ENCODE measurements at places on chromosomes 3 and 15.

DNA sequence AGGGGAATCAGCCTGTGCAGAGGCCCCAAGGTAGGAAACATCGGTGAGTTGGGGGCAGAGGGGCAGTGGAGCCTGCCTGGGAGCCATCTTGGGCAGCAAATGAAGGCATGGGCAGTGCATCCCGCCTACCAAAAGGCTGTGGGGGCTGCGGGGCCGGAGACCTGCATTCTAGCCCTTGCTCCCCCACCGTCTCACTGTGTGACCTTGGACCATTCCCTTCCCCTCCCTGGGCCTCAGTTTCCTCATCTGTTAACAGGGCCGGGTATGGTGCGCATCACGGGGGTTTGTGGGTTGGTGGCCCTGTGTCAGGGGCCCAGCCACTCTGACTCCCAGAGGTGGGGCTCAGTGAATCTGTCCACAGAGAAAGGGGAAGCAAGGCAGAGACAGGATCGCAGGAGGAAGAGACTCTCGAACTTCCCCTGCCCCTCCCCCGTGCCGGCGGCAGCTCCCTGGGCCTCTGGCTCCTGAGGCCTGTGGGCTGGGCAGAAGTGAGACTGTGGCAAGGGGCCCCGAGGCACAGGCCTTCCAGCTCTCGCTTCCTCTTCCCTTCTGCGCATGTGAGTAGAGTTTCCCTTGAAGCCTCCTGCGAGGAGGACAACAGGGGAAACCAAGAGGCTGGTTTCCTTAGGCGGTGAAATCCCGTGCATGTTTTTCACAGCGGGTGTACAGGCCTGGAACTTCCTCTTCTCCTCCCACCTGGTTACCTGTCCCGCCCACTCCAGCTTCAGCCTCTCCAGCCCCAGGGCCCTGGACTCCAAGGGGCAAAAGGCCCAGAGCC, 42.9 kb downstream of the IDH2 start:
- peak; percentile 46 for DNase-seq

DNA sequence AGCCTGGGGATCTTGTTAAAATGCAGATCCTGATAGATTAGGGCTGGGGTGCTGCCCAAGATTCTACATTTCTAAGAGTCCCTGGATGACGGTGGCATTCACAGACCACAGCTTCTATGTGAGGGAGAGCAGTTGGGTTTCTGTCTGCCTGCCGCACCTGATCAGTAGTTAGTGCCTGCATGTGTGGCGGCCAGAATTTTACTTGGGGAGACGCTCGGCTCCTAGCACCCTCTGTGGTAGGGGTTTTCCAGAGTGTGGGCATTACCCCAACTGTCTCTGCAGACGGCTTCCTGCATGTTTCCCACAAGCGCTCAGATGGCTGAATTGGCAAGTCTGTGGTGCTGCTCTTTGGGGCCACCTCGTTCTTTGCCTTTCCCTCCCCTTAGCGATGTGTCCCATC, 8.3 kb downstream of the GHRL start:
- no peak for DNase-seq

- DNase-seq = no peak
These were observed 28.9 kb downstream of the FOXP1 start for GRCh38 chr3:71554649-71555048.

DNA sequence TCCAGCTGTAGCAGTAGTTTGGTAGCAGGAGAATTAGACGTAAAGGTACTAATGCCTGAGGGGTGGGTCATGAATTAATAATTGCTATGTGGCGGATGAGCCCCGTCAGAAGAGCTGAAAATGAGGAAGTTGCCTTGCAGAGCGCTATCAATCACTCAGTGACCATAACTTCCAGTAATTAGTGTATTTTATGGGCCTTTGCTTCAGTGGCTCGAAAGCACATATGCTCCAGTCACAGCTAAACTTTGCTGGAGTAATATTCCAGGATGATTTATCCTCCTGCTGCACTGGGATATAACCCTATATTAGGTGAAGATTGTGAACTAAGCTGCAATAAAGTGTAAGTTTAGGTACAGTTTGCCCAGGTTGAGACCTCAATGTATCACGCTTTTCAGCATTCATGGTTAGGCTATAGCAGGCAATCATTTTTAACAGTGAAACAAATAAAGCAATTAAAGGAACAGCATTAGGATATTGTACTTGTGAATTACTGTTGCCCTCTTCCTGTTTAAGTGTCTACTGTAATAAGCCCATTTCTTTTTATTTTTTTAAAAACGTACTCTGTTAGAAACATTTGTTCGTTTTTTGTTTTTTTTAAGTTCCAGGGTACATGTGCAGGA, 104.6 kb upstream of the SKOR1 start:
- DNase-seq = no peak

DNA sequence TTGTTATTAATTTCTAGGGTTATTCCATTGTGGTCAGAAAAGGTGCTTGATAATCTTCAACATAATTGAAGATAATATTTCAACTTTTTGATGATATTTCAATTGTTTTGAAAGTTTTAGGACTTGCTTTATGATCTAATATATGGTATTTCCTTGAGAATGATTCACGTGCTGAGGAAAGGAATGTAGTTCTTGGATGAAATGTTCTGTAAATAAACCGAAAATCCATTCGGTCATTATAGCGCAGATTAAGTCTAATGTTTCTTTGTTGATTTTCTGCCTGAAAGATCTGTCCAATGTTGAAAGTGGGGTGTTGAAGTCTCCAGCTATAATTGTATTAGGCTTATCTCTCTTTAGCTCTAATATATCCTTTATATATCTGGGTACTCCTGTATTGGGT, 617.5 kb upstream of the NECTIN3 start:
- no peak for DNase-seq

DNA sequence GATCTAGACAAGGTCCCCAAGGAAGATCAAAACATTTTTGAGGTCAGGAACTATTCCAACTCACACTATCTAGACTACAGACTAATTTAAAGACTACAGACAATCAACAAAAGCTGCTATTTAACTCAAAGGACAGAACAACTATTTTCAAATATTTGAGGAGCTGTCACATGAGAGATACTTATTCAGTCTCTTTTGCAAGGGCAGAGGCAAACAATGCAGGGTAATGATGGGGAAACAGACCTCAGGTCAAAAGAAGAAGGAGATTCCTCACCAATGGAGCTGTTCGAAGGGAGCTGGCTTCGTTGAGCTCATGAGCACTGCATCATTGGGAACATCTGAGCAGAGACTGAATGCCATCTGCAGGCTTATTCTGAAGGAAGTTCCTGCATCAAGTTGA, 231.9 kb downstream of the DTWD1 start:
- no peak for DNase-seq

- no peak for DNase-seq
These were observed 7.1 kb downstream of the RMDN3 start for GRCh38 chr15:40747685-40748631.

- DNase-seq = no peak
These were observed 396.0 kb upstream of the THBS1 start for GRCh38 chr15:39184701-39185390.

DNA sequence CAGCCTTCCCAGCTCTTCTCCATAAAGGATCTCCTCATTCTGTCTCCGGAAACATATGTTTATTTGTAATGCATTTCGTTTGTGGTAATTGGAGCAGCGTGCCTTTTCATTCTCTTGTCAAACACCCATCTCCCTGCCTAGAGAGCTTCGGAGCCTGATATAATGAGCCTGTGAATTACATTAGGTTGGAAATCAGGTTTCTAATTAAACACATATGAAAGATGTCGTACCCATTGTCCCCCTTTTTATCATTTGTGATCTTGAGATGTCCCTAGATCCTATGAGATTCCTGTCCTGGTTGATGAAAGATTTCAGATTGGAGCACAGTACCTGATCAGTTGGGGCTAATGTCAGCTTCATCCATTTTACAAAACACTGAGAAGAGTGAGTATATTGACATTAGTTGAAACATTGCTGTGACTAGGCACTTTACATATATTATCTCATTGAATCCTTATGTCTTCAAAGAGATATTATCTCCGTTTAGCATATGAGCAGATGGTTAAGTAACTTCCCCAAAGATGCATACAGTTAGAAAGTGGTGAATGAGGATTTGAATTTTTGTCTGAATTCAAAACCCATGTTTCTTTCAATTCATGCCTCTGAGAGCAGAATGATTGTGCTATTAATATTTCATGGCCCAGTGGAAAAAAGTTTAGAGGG, 23.1 kb downstream of the SYN2 start:
- no peak for DNase-seq

DNA sequence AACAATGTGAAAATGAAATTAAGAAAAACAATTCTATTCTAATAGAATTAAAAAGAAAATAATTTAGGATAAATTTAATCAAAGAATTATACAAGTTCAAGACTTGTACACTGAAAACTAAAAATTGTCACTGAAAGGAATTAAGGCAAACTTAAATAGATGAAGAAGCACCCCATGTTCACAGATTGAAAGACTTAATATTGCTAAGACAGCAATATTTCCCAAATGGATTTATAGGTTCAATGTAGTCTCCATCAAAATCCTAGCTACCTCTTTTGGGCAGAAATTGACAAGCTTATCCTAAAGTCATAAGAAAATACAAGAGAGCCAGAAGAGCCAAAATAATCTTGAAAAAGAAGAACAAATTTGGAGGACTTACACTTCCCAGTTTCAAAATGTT, 53.5 kb upstream of the UBE3A start:
- DNase-seq = no peak

- no peak for DNase-seq
These were observed 65.1 kb downstream of the GLCE start for GRCh38 chr15:69225355-69226022.

DNA sequence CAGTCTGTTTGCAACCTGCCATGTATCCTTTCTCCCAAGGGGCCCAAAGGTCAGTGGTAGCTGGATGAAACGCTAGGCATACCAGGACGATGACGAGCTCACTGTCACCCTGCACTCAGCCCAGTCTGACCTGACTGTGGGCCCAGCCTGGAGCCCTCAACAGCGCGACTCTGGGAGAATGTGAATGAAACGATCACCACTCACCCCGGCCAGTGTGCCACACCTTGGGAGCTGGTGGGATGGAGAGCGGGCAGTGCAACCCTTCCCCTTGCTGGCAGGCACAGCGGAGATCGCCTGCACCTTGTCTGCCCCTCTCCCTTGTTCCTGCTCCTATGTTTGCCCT, 27.2 kb downstream of the SRPRB start:
- DNase-seq = no peak

DNA sequence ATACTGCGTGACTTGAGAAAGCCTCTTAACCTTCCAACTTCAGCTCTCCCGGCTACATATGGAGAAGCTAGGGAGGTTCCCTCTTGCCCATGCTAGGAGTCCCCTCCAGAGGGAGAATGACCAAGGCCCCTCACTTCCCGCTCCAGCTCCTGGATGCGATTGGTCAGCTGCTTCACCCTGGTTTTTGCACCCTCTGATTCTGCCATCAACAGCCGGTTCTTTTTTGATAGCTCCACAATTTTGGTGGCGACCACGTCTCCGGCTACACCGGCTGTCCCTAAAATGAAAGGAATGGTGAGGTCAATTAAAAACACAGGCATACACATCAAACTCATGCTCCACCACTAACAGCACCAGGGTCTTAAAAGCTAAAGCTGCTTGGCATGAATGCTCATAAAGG, 20.6 kb downstream of the CCDC13 start:
- no peak for DNase-seq

DNA sequence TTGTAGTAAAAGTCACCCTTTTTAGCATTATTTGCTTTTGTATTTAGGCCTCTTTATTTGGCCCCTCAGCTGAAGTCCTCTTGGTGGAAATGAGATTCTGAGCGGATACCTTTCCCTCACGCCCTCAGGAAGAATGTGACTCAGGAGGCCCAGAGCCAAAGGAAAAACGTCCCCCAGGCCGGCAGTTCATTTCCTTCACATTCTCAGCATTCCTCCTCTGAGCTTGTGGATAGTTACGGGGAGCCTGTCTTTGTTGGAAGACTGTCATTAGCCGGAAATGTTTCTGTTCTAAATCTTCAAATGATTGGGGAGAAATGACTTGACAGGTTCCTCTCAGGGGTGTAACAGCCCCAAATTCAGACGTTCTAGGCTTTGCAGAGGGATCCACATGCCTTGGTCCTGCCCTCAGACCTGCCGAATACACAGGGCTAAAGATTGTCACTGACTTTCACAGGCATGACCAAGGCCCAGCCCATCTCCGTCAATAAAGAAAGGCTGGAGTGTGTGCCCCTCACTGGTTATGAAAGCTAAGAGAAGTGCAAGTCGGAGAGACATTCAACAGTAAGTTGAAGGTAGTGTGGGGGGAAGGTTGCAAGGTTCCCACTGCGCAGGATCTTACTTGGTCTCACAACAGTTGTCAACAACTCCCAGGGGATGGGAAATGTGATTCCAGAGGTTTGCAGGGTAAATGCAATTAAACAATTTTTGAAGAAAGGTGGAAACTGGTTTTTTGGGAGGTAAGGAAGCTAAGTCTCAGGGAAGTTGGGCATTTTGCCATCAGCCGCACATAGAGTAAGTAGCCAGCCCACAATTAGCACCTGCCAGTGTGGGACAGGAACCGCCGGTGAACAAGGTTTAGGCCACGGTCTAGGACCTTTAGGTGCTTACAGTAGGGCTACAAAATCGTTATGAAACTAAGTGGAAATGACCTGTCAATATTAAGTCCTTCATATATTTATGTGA, 39.7 kb upstream of the MYZAP start:
- no peak for DNase-seq

- no peak for DNase-seq
These were observed 81.6 kb upstream of the ROBO2 start for GRCh38 chr3:76958274-76958673.

- DNase-seq = no peak
These were observed 32.9 kb downstream of the SOX14 start for GRCh38 chr3:137796993-137797392.

- no peak for DNase-seq
These were observed 103.5 kb upstream of the SLC7A14 start for GRCh38 chr3:170689296-170689829.

DNA sequence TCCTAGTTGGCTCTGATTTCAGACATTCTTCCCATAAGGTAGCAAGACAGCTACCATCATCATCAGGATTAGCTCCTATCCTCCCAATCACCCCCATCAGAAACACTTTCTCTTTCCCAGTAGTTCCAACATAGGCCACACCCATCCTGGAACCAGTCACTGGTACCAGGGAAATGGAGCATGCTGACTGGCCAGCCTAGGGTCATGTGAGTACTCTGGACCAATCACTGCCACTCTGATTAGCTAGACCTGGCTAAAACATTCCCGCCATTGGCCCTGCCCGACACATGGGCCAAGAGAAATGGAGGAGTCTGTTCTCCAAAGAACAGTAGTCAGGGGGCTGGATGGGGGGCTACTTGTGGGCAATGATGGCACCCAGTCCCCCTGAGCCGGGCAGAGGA, 12.4 kb downstream of the EFCC1 start:
- no peak for DNase-seq

DNA sequence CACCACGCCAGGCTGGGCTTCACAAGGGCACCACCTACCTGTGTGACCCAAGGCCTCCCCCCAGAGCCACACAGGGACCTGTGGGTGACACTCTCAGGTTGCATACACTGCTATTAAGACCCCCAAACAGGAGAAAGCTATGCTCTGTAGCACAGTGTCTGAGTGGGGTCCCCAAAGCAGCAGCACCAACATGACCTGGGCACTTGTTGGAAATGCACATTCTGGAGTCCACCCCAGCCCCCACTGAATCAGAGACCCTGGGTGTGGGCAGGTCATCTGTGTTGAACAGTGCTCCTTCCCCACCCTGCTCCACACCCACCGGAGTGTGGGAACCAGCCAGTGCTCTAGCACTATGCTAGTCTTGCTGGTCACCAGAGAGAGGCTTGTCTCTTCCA, 76.1 kb downstream of the ADAMTS17 start:
- no peak for DNase-seq

- no peak for DNase-seq
These were observed 857 bp downstream of the AEN start for GRCh38 chr15:88621789-88622604.

All from activated T-helper 1 cell treated with Interleukin-2 at 50 U/mL for 16 hours (primary cell).